Osteoblast (primary cell): ENCODE measurements at places on chromosomes 6 and 20. TPM values are rescaled to one million over a fixed set of nuclear protein-coding genes. Genes with fewer than 3 reads are reported as not detected.

DNA sequence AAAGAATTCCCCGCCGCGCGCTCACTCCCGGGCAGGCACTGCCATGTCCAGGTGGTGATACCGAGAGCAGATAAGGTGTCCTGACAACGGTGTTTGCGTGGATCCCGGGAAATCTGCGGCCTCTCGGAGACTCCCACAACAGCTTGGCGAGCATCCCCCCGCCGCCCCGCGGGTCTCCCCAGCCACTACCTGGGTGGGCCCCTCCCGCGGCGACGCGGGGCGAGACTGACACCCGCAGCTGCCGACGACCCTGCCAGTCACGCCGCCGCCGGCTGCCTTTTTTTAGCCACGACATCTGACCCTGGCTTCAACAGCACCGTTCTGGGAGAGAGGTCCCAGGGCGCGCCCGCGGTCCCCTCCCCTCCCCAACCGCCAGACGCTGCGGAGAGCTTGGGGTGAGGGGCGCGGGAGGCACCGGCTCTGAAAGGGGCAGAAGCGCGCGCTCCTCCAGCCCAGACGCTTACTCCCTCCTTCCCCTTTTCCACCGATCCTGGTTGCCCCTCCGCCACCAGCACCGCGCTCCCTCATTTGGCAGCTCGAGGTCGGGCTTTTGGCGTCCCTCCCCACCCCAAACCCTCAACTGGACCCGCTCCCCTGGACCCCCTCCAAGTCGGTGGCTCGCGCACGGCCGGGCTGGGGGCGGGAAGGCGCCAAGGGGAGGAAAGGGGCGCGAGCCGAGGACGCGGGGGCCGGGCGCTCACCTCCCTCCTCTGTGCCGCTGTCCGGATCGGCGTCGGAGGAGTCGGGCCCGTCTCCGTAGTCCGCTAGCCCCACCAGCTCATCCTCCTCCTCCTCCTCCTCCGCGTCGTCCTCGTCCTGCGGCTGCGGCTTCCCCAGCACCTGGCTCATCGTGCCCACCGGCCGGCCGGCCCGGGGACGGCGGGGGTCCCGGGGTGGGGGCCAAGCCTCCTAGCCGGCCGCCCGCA is 665 bp downstream of the RRAGD start:
- DNase-seq, result no peak

GRCh38 chr6:124479991-124480430 is 482.2 kb upstream of the RNF217 start:
- DNase-seq, result no peak

GRCh38 chr6:1609648-1610496 is at the start of gene FOXC1:
FOXC1 (plus strand) TSS chr6:1609915; CDS start chr6:1610446, 531 bp downstream.
- peak; percentile 100 for DNase-seq

DNA sequence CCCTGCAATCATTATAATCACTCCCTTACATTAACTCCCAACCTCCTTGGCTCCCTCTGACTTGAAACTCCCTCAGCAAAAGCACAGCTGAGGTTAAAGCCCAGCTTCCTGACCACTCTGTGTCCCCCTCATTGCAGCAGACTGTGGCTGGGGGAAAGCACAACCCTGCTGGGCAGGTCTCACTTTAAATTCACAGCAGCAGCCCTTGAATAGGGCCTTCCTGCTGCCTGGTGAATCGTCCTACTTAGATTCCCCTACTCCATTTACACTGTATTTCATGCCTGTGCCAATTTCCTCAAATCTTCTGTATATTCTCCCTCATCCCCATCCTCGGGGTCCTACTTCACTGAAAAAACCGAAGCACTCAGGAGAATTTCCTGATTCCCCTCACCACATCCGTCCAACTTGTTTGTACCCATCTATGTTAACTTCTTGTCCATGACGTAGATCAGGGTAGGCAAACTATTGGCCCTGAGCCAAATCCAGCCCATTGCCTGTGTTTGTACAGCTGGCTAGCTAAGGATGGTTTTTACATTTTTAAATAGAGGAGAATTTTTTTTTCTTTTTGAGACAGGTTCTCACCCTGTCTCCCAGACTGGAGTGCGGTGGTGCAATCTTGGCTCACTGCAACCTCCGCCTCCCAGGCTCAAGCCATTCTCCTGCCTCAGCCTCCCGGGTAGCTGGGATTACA is 31.5 kb upstream of the GCM1 start:
- DNase-seq, result peak; percentile 46

GRCh38 chr6:41635365-41635764 is 2.9 kb upstream of the MDFI start:
- peak; percentile 71 for DNase-seq

- peak; percentile 56 for DNase-seq
These were observed 196.3 kb downstream of the SYNDIG1 start for GRCh38 chr20:24665741-24666191.

GRCh38 chr20:38834868-38835267 is 29.4 kb downstream of the PPP1R16B start:
- no peak for DNase-seq

GRCh38 chr20:62405108-62405980 is 1.7 kb downstream of the CABLES2 start:
- DNase-seq, result peak; percentile 97

Gene CCN6
- 6.8 and 6.9 TPM in 2 replicates for total RNA-seq
